Neural crest cell (in vitro differentiated cells): ENCODE measurements at places on chromosomes 6 and 20.

GRCh38 chr6:48048451-48049146 is 62.4 kb downstream of the PTCHD4 start:
- no peak for DNase-seq

DNA sequence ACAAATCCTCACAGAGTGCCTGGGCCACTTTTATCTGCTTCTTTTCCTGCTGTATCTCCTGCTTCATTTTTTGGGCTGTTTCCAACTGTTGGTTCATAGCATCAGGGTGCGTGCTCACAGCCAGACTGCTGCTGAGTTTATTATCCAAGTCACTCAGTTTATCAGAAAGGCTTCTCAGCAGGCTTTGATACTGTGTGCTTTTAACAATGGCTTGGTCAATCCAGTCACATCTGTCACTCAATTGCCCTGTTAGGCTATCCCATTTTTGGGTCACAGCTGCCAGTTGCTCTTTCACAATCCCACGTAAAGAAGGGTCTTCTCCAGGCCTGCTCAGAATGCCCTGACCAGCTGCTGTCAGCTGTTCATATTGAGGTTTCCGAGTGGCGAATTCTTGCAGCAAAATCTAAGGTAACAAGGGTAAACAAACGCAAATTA is 87.2 kb downstream of the DST start:
- no peak for DNase-seq

GRCh38 chr6:168929871-168930450 is 323.7 kb downstream of the THBS2 start:
- no peak for DNase-seq

GRCh38 chr6:5422321-5422915 is 161.1 kb downstream of the FARS2 start:
- DNase-seq: no peak

DNA sequence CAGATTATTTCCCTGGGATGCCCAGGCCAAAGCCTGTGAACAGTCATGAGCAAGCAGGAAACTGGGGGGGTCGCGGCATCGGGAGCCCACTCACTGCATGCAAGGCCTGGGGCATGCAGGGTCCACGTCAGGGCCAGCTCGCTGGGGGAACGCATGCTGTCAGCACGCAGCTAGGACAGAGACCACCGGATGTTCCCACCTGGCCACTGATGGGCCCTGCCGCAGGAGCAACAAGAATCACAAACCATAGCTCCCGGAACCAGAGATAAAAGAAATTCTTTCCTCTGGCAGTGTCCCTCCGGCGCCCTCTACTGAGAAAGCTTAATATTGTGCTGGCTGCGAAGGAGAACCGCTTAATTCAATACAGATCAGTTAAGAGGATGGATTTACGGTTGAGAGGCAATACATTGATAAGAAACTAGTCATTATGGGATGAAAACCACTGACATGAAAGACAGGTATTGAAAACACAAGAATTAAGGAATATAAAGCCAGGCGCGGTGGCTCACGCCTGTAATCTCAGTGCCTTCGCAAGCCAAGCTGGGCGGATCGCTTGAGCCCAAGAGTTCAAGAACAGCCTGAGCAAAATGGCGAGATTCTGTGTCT is 32.6 kb downstream of the C6orf15 start:
- peak; percentile 69 for DNase-seq

- no peak for DNase-seq
Measured at GRCh38 chr20:46093531-46093930, 3.8 kb upstream of the NCOA5 start.

GRCh38 chr20:50380697-50381040 is 129.5 kb upstream of the PTPN1 start:
- no peak for DNase-seq

- DNase-seq: no peak
Measured at GRCh38 chr6:159053781-159054398, 9.1 kb upstream of the TAGAP start.
